ENCODE measurements at places on chromosomes 13 and 19. TPM values are rescaled to one million over a fixed set of nuclear protein-coding genes. Genes with fewer than 3 reads are reported as not detected.

ATP7B gene
- 2.0 TPM for polyA plus RNA-seq

PDX1 gene
- not detected for polyA plus RNA-seq

ZNF729 gene
- not detected for polyA plus RNA-seq

HSD17B14 gene
- 141 TPM for polyA plus RNA-seq

SPACA4 gene
- not detected for polyA plus RNA-seq

C19orf38 gene
- polyA plus RNA-seq: 2.4 TPM

PIP5K1C gene
- polyA plus RNA-seq: 11.2 TPM

GRIN3B gene
- polyA plus RNA-seq: 0.15 TPM

ZNF560 gene
- not detected for polyA plus RNA-seq

DHDH gene
- polyA plus RNA-seq: 26.3 TPM

SIAH3 gene
- 0.41 TPM for polyA plus RNA-seq

MYPOP gene
- polyA plus RNA-seq: 11.7 TPM

CGB7 gene
- polyA plus RNA-seq: not detected

PSG1 gene
- not detected for polyA plus RNA-seq

SPACA6 gene
- polyA plus RNA-seq: 18.9 TPM

RANBP3 gene
- 33.7 TPM for polyA plus RNA-seq

ZNF473 gene
- polyA plus RNA-seq: 2.6 TPM

VSIG10L gene
- 2.2 TPM for polyA plus RNA-seq

ATP1A3 gene
- polyA plus RNA-seq: not detected

KIR2DL4 gene
- polyA plus RNA-seq: not detected

NRTN gene
- polyA plus RNA-seq: 5.8 TPM

PLVAP gene
- 148 TPM for polyA plus RNA-seq

CASP14 gene
- polyA plus RNA-seq: not detected
